ENCODE measurements at places on chromosomes 3 and 15.

DNA sequence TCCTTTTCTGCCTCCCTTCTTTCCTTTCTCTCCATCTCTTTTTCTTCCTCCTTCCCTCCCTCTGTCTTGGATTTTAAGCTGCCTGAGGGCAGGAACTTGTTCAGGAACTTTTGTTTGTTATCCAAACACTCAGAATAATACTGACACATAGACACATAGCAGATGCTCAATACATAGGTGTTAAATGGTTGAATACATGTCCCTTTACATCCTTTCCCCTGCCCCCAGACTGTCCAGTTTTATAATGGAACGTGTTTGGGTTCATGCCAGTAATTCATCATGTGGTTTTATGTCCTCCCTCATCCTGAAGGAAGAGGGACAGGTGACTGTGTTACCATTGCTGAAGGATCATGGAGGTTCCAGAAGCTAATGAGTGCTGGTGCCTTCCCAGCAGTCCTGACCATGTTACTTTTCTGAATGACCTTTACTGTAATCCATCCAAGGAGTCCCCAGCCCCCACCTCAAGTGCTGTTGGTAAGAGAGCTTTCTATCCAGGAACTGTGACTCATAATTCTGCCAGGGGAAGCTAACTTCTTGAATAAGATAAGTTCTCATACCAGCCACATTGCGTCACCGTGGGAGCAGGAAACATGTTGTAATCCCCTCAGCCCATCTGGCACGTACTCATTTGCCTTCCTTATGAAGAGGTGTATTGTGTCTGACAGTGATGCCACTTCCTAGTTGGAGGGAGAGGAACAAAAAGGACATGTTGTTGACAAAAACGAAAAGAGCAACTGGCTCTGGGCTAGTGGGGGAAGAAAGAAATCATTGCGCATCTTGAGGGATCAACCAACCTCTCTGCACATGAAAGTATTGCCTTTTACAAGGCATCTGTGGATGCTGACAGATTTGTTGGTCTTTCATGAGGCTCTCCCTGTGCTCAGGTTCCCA lies 52.4 kb downstream of the IL1RAP start:
- peak; percentile 93 for DNase-seq

- no peak for DNase-seq
Observed at GRCh38 chr15:96172417-96172816, 158.1 kb upstream of the NR2F2 start.

DNA sequence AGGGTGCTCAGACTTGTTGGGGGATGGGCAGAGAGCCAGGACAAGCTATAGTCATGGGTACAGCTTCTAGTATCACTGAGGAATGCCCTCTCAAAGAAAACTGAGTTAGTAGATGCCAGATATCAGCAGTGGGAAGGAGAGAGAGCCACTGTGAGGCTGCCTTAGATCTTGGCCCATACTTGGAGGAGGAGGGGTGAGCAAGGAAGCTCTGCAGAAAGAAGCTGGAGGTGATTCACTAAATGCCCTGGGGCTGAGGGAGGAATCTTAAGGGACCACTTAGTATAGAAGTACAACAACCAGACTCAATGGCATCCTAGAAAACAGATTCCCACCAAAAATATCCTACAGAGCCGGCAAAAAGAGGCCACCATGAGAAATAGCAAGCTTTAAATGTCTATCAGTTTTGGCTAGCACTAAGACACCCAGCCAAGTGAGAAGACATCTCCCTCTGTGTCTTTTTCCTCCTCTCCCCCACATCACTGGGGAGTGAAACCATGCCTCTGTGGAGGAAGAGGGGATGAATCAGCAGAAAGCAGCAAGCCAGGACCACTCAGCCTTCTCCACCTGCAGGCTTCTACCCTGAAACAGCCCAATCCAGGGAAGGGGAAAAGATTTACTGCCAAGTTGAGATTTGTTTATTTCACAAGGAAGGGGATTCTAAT lies 282.5 kb upstream of the STT3B start:
- DNase-seq: no peak

- DNase-seq: no peak
Observed at GRCh38 chr3:24480497-24480896, 14.2 kb downstream of the THRB start.

DNA sequence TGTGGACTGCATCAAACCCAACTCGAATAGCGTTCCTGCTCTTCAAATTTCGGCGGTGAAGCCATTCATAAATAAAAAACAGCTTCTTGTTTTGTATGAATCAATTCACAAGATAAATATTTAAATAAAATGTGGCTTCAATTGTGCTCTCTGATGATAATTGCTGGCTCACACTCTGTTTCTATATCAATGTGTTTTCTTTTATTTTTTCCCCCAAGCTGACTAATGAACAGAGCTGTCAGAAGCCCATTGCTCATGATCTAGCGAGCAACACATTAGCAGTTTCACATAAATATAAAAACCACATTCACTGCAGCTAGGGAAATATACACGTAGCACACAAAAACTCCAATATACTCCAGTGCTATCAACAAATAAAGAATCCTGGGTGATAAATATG lies 45.0 kb upstream of the FOXP1 start:
- DNase-seq: no peak

DNA sequence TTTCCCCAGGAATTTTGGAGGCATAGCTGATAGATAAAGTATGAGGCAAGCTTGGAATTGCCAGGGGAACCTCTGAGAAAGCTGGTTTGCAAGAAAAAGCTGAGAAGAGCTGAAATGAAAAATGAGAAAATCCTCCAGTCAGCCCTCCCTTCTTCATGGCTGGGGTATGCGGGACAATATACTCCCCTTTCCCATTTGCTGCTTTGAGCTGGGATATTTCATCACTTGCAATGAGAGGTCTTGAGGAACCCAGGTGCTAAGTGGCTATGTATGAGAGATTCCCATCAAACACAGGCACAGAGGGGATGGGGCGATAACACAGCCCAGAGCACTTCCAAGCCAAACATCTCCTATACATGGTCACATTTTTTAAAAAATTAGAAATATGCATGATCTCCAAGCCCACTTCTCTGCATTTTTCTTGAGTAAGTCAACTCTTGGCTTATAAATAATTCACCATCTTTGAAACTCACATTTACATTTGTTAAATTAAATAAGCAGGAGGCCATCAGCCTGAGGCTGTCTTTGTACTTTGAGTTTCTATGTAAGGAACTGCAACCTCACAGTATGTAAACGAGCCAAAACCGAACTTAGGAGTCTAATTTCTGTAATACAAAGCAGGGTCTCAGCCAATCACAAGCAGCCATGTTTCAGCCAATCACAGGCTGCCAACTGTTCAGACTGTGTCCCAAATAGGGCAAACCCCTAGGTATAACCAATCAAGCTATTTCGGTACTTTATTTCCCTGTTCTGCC lies 983.6 kb upstream of the NR2F2 start:
- DNase-seq: no peak

- no peak for DNase-seq
Observed at GRCh38 chr15:96070636-96071035, 259.9 kb upstream of the NR2F2 start.

GRCh38 chr15:78681281-78682003 lies 40.4 kb upstream of the CHRNB4 start:
- DNase-seq: no peak

- DNase-seq: no peak
Observed at GRCh38 chr3:42130007-42130328, 38.8 kb downstream of the TRAK1 start.

- no peak for DNase-seq
Observed at GRCh38 chr15:33148129-33148751, 46.3 kb downstream of the FMN1 start.

DNA sequence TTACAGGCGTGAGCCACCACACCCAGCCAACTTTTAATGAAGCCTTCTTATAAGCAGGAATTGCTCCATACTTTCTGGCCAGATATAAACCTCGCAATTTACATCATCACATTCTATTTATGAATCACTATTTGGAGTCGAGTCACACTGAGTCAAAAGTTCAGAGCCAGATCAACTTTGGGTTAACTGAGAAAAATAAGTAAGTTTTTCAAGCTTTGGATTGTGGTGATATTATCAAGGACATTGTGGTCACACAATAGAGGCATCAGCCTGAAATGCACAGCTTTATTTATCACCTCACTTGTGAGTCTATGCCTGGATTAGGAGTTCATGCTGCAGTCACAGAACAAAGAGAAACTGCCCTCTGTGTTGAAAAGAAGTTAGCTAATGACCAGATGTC lies 1163.5 kb downstream of the ROBO1 start:
- DNase-seq: no peak
